ENCODE measurements at places on chromosomes 2 and 18. TPM values are rescaled to one million over a fixed set of nuclear protein-coding genes. Genes with fewer than 3 reads are reported as not detected.

DNA sequence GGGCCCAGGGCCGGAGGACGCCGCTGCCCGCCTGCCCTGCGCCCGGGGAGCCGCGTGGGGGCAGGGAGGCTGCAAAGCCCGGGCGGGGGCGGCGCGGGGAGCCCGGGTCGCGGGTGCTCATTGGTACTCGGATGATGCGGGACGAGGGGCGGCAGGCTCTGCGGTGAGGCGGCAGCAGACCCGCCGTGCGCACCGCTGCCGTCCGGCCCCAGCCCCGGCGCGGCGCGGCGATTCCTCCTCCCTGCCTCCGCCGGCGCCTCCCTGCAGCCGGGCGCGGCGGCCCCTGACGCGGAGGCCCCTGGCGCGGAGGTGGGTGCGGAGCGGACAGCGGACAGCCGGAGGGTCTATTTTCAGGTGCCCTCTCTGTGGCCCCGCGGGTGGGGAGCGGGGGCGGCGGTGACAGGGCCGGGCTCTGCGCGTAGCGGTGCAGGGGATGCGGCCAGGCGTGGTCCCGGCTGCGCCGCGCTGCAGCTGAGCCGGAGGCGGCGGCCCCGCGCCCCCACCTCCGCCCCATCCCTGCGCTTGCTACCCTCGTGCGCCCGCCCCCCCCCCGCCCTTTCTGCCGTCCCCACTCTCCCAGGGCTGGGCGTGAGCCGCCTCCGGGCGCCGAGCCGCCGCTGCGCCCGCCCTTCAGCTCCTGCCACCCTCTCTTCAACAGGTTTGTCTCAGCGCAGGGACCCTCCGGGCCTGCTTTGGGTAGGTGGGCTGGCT lies 640 bp downstream of the SPTBN1 start:
- no peak for DNase-seq

DNA sequence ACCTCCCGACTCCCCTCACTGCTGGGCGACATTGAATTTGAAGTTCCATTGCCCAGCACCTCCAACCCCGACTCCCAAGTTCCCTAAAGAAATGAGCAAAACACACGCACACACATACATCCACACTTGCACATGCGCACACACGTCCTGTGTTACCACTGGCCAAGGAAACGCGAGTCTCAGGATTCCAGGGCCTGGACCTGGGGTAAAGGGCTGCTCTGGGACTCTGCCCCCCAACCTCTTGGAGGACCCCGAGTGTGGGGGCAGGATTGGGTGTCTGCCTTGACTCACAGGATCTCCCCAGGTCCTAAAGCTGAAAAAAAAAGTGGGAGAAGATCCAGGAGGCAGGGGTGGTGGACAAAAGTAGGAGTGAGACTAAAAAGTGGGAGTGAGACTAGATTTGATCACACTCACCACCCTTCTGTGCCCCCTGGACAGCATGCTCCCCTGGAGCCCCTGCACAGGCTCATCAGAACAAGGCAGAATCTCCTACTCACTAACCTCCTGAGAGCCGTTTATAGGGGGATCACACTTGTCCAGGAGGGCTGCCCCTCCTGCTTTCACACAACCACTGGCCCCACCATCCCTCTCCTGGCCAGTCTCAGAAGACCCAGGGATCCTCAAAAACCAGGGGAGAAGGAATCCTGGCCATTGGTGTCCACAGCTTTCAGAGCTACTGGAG lies 202.2 kb downstream of the TNS1 start:
- no peak for DNase-seq

GRCh38 chr2:60429681-60430080 lies 123.8 kb downstream of the BCL11A start:
- no peak for DNase-seq

GRCh38 chr2:126752876-126753275 lies 96.9 kb downstream of the GYPC start:
- no peak for DNase-seq

DNA sequence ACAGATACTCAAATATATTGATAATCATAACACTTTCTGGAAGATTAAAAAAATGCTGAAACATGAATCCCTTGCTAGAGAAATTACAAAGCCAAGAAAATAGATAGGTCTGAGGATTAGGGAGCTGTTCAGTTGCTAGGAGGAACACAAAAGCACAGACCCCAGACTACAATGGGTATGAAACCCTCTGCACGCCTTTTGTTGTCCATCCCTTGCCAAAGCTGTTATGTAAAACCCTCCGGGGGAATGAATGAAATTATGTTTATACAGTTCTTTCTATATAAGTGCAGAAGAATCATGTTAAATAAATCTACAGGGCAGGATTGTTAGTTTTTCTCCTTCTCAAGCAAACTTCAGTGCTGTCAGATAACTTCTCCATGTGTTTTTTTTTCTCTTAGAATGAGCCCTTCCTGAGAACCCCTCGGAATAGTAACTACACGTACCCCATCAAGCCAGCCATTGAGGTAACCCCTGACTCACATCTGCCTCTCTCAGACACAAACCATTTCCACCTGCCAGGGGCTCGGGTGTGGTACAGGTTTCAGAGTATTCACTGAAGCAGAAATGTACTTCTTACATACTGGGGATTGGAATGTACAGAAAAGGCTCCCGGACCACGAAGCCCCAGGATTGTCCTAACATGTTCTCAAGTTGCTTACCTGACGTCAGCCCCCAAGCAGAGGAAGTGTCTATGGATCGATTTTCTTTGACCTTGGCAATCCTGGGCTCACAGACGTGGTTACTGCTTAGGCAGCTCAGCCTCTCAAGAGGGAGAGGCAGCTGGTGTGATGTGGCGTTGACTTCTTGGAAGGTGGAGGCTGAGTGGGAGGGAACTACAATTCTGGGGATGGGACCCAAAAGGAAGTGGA lies 118.0 kb downstream of the PLB1 start:
- peak; percentile 60 for DNase-seq

GRCh38 chr2:185044323-185044874 lies 446.1 kb downstream of the ZNF804A start:
- DNase-seq = no peak

DNA sequence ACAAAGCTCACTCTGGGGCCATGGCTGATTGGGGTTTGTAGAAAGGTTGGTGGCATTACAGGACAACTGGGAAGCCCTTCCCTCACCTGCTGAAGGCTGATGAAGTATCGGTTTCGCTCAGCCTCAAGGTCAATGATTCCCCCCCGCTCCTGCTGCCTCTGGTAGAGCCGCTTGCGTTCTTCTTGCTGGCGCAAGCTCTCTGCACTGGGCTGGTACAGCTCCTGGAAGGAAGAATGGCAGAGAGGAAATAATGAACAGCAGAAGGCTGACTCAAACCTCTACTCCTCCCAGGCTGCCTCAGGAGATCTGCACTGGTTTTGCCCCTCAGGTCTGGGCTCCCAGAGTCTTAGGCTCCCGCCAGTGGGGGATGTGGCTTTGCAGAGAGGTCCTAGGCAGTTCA lies 5.2 kb downstream of the BCS1L start:
- no peak for DNase-seq

GRCh38 chr2:64669288-64669687 lies 15.6 kb upstream of the SERTAD2 start:
- DNase-seq = no peak

DNA sequence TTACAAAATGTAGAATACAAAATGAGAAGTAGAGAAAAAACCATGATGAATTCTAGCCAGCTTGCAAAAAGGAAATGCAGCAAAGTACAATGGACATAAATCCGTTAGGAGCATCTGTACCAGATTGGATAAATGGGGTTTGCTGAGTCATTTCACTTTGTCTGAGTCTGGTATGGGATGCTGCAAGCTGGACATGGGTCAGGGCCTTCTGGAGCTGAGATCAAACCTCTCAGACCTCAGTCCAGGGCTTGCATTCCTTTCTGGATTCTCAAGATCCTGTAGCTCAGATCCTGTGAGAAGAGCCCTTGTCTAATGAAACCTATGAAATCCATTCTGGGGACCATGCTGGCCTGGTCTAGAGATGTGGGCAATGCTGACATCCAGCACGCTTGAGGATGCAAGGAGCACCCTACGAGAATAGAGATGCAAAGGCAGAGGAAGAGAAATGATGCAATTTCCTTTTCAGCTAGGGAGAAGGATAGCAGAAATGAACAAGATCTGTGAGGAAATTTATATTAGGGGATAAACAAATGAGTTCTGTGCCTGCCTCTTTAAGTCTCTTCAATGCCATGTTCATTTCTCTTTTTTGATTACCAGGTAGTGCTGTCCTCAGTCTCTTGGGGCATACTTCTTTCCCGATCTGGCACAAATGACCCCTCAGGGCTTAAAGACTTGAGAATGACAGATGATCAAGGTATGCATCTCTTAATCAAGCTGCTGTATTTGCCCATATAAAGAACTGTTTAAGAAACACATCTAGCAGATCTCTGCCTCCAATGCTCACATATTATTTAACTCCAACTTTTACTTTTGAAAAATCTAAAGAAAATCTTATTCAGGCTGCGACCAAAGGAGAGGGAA lies 230.4 kb downstream of the MEIS1 start:
- no peak for DNase-seq

DNA sequence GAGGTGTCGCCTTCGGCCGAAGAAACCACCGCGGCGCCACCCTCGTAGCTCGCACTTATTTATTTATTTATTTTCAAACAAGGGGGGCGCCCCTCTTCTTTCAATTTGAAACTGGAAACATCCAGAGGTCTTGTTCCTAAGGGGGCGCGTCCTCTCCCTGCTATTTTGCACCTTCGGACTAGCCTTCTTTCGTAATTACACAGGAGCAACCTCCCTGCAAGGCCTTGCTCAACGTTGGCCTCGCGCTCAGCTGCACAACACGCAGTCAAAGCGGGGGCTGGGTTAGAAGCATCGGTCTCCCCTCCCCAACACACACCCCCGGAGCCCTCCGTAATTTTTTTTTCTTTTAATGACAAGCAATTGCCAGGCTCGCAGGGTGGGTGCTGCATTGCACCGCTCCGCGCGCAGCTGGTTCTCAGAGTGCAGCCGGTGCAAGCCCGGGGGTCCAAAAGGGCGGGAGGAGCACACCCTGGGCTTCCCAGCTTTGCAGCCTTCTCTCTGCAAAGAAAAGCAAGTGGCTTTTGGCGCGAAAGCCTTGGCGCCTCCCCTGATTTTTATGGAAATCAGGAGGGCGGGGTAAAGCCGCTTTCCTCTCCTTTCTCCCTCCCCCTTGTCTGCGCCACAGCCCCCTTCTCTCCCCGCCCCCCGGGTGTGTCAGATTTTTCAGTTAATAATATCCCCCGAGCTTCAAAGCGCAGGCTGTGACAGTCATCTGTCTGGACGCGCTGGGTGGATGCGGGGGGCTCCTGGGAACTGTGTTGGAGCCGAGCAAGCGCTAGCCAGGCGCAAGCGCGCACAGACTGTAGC lies at the start of gene MYCN:
Gene MYCN (plus strand): TSS at position 697 of the 807 bp plus-strand sequence. CDS start 1,515 bp downstream, outside the sequence.
- peak; percentile 63 for DNase-seq

DNA sequence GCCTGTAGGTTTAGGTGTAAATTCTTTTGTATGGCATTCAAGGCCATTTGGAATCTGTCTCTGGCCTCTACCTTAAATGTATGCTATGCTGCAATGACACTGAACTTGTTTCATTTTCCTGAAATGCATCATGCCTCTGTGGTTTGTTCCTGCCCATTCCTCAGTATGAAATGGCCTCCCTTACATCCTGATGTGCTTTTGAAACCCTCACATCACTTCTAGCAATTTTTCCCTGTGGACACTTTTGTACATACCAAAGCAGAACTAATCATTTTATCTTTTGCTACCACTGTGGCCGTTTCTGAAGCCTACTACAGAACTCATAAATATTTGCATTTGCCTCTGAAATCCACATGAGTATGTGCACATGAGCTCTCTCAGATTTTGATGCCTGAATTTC lies 557.2 kb downstream of the ERBB4 start:
- no peak for DNase-seq

DNA sequence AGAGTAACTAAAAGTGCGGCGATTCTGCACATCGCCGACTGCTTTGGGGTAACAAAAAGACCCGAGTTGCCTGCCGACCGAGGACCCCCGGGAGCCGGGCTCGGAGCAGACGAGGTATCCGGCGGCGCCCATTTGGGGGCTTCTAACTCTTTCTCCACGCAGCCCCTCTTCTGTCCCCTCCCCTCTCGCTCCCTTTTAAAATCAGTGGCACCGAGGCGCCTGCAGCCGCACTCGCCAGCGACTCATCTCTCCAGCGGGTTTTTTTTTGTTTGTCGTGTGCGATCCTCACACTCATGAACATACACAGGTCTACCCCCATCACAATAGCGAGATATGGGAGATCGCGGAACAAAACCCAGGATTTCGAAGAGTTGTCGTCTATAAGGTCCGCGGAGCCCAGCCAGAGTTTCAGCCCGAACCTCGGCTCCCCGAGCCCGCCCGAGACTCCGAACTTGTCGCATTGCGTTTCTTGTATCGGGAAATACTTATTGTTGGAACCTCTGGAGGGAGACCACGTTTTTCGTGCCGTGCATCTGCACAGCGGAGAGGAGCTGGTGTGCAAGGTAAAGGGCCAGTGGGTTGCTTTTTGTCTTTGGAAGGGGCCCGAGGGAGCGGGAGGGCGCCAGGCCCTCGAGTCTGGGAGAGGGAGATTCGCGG lies 1.4 kb downstream of the TRIB2 start:
- DNase-seq = peak; percentile 72

GRCh38 chr2:62114564-62114963 lies 81.4 kb upstream of the B3GNT2 start:
- DNase-seq = no peak

GRCh38 chr2:143329288-143329687 lies 200.1 kb downstream of the ARHGAP15 start:
- peak; percentile 21 for DNase-seq

The CLEC4F gene
- total RNA-seq = 0.09 TPM

The EN1 gene
- 0.05 TPM for total RNA-seq

The TCF23 gene
- 0.14 TPM for total RNA-seq

The VWC2L gene
- total RNA-seq = not detected

The FER1L5 gene
- total RNA-seq = 0.05 TPM

The AKAIN1 gene
- 0.14 TPM for total RNA-seq

Measured in thymus (tissue), 14 donors.